Smooth muscle cell of the brain vasculature (primary cell): ENCODE measurements at places on chromosomes 2 and 18.

DNA sequence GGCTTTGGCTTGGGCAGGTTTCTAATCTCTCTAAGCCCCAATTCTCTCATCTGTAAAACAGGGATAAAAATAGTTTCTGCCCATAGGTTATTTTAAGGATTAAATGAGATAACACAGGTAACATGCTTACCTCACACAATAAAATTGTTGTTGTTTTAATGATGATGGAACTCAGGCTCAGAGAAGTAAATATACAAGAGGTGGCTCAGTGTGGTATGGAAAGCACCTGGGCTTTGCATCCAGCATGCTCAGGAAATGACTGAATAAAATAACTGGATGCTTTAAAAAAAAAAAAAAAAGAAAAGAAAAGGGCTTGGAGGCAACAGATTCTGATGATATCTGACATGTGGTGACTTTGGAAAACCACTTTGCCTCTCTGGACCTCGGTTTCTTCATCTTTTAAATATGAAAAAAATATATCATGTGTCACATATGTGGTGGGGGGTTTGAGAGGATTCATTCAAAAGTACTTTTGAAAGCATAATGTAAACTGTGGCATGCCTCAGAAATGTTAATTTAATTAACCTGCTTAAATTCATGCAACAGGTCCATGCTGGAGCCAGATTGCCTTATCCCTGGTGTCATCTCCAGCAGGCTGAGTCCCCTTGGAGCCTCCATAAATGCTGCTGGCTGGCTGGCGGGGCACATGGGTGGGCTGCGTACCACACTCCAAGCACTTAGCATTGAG lies 112.8 kb upstream of the CDC42EP3 start:
- no peak for DNase-seq

DNA sequence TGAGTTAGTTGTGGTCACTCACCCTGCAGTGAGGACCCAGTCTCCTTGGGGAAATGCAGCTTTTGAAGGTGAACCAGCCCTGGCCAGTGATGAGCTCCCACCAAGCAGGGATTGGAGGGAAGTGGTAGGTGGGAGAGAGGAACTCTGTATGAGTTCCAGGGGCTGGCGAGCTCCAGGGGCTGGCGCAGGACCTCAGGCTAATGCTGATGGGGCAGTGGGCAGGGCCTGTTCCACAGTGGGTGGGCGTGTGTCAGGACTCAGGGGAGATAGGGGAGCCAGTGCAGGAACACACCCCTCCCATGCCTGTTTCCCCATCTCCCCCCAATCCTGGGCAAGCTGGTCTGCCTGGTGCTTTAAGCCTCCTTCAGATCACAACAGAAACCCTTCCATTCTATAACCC lies 208.4 kb downstream of the DYSF start:
- no peak for DNase-seq

GRCh38 chr2:926896-927295 lies 23.8 kb upstream of the SNTG2 start:
- DNase-seq: no peak

DNA sequence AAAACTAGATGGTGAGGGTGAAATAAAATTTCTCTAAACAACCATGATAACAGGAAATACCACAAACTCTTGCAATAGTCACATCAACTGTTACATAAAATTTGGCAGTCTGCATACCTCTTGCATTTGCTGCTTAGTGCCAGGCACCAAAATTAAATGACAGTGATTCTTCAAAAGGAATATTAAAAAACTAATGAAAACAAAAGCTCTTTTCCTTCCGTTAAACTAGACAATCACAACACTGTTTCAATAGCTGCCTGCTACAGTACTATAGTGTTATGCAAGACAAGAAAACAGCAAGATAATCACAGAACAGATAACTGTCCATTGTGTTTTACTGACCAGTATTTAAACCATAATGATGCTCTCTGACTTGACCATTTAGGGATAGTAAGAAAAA lies 239.0 kb upstream of the SMAD7 start:
- DNase-seq: no peak

DNA sequence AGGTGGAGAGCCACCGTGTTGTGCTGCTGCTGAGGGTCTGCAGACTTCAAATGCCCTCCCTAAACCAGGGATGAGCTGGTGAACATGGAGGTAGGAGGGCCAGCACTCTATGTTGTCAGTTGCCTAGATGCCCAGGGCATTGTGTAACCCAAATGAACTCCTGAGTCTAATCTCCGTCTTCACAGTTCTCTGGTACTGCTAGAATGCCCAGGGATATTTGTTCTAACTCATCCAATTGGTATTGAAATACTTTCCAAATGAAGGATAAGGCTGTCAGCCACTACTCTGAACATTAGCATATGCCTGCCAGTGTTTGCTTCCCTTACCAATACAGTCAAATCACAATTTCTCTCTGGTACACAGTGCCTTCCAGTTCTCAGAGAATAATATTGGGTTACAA lies 492.6 kb downstream of the SLC4A3 start:
- DNase-seq: no peak
